Aortic smooth muscle cell (primary cell): ENCODE measurements at places on chromosomes 2 and 18. TPM values are rescaled to one million over a fixed set of nuclear protein-coding genes. Genes with fewer than 3 reads are reported as not detected.

The RASGRP3 gene
- total RNA-seq, result 2.5 and 3.4 TPM in 2 replicates

The EFR3B gene
- total RNA-seq, result 1.4 and 3.3 TPM in 2 replicates

The TBR1 gene
- total RNA-seq, result under 0.01 TPM in 1 of 2 replicates, not detected in the other

The DSC2 gene
- total RNA-seq, result under 0.01 TPM in 1 of 2 replicates, not detected in the other

The CRYGD gene
- not detected in 2 replicates for total RNA-seq

The DRC1 gene
- not detected in 2 replicates for total RNA-seq

The ANKRD39 gene
- 6.2 and 7.0 TPM in 2 replicates for total RNA-seq

The CNGA3 gene
- 0.13 TPM in 1 of 2 replicates, not detected in the other for total RNA-seq

The SP9 gene
- total RNA-seq, result not detected in 2 replicates
